ENCODE measurements at places on chromosomes 4 and X.
A peak's percentile ranks its signal among the peaks of the same experiment; 100 is the strongest.

DNA sequence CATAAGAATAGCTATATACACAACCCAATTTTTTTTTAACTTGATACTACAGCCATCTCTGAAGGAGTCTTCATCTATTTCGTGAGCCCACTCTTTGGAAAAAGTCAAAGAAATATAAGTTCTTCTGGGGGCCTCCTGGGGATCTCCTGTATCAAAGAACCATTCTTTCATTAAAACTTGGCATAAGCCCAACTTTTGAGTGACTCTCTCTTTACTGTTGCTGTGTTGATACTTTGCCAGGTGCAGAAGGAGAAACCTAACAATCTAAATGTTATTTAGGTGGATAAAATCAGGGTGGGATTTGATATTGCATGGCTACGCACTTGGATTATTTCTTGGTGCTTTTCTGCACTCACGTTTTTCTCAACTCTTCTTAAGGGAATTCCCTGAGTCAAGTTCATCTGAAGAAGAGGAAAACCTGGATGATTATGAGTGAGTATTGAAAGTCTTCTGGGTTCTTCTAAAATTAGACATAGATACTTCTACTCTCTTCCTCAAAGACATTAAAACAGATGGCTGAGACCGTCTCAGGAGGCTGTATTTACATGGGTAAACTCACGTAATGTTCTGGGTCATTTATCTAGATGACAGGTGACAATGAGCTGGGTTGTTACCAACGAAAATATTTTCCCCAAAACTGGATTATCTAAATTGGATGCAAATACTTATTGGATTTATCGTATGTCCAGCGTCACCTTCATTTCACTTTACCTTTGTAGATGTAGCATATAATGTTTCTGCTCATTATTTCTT is 25.2 kb downstream of the BMX start:
- DNase-seq, result peak; percentile 13

DNA sequence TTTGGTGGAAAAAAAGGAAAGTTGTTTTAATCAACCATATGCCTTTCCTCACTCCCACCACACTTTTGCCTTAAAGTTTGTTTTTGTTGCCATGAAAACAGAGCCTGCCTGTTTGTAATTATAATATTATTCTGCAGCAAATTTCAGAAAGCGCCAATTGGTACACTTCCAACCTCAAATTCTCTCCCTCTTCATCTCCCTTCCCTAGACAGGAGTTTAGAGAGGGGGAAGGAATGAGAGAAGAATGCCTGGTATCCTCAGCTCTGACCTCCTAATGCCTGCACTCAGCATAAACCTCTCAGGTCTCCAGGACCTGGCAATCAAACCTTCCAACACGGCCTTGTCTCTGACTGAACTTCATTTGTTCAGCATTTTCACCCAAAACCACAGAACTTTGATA is 138.4 kb upstream of the HCCS start:
- DNase-seq, result no peak

GRCh38 chr4:87632469-87632868 is 17.6 kb upstream of the DMP1 start:
- DNase-seq, result no peak

- no peak for DNase-seq
Observed at GRCh38 chr4:78806943-78807460, 30.9 kb downstream of the BMP2K start.

DNA sequence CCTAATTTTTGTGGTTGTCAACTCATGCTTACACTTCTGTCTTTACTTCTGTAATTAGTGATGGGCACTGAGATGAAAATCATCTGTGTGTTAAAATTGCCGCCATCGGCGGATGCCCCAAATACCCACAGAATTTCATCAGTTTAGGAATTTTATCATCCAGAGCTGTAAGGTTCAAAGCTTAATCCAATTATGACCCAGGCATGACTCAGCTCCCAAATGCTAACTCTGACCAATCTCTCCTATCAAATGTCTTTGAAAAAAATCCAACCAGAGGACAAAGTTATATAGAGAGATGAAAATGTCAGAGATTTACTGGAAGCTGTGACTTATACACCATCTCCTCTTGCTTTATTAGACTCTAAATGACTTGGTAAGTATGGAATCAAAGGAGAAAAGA is 1048.7 kb upstream of the PRKX start:
- DNase-seq, result no peak

DNA sequence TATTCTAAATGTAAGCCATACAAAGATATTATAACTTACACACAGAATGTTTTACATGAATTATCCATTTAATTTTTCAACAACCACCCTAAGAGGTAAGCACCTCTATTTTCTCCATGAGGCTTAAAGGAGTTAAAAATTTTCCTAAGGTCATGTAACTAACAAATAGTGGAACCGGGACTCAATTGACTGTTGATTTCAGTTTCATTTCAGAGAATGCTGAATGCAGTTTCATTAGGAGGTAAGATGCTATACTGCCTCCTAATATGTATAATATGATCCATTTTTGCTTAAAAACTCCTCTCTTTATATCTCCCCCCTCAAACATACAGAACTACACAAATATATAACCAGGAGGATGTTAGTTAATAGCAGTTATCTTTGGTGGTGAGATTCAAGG is 29.1 kb downstream of the PHKA1 start:
- no peak for DNase-seq

- no peak for DNase-seq
Observed at GRCh38 chr4:140769209-140769608, 13.0 kb upstream of the TBC1D9 start.

DNA sequence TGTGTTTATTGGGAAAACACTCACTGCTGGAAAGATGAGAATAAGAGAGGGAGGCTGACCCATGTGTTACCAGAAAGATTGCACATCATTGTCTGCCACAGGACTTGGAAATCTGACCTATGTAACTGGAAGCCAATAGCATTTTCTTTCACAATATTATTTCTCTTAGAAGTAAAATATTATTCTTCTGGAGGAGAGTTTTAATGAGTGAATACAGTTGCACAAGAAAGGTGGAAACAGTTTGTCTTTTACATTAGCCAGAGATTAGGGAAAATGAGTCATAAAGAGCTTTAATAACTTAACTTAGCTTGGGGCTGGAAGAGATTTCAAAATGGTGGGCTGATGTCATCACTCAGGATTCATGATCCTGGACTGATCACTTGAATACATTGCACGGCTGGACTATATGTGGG is 31.5 kb upstream of the LNX1 start:
- no peak for DNase-seq

- DNase-seq, result no peak
Observed at GRCh38 chr4:145048817-145049216, 49.2 kb downstream of the ANAPC10 start.

- DNase-seq, result no peak
Observed at GRCh38 chr4:37903901-37904300, 13.0 kb downstream of the TBC1D1 start.

GRCh38 chr4:182842104-182842600 is 75.0 kb downstream of the DCTD start:
- no peak for DNase-seq

- no peak for DNase-seq
Observed at GRCh38 chr4:73718375-73719373, 21.7 kb upstream of the CXCL8 start.

DNA sequence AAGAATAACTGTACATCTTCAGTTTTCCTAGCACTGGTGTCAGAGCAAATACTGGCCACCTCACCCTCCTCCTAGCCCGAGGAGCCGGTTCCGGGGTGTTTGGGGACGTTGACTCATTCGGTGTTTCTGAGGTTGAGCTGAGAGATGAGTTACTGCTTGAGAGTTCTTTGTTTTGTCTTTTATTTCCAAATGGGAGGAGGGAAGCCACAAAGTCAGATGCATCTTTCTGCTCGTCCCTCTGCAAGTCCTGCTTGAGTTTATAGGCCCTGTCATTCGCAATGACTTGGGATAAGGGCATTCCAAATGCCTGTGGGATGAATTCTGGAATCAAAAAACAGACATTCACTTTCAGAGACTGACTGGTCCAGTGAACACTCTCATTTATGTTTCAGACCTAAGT is 77.5 kb downstream of the HCCS start:
- DNase-seq, result no peak

DNA sequence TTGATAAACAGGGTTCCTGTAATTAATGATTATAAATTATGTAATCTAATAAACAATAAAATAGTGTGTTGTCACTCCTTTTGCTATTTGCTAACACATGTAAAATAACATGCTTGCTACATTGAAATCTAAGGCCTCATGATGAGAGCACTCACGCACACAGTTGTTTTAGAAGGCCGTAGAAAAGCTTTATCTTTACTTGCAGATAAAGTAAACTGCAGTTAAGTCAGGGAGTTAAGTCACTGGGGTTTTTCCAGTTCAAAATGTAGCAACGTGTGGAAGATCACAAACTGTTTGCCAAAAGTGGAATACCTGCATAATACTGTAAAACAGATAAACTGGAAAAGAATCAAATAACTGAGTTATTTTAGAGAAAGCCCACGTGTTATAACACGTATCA is 187.3 kb upstream of the PACRGL start:
- no peak for DNase-seq

DNA sequence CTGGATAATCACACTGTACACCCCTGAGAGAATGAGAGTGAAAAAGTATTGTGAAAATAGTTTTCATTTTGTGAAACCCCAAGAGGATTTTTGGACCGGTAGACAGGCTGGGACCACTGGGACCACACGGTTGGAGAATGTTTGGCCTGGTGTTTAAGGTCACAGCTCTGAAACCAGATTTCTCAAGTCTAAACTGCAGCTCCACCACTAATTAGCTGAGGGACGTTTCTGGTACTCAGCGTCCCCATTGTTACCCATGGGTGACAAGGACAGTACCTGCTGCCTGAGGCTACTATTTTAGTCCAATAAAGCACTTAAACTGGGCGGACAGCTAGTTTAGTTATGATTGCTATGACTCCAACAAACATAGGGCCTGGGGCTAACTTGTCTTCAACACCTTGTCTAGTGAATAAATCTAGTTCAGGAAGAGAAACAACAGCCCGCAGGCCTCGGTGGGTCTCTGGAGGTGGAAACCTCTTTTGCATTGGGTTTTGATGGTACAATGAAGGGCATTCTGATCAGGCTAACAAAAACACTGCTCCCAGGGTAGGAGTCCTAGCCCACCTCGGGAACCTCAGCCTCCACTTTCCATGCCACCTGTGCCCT is 509 bp upstream of the USP11 start:
- no peak for DNase-seq

DNA sequence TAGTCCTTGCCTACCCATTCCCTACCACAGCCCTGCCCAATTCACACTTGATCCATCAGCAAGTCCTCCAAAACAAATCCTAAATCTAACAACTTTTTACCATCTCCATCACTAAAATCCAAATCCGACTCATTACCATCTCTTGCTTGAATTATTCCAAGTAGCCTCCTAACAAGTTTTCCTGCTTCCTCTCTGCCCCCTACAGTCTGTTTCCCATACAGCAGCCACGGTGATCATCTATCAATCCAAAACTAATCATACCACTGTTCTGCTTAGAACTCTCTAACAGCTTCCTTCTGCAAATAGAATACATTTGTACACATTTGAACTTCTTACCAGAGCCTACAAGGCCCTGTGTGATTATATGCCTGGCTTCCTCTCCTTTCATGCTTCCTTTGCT is 133.0 kb downstream of the SHROOM4 start:
- DNase-seq, result no peak

GRCh38 chr4:176123710-176124407 is 58.2 kb downstream of the WDR17 start:
- DNase-seq, result peak; percentile 28

DNA sequence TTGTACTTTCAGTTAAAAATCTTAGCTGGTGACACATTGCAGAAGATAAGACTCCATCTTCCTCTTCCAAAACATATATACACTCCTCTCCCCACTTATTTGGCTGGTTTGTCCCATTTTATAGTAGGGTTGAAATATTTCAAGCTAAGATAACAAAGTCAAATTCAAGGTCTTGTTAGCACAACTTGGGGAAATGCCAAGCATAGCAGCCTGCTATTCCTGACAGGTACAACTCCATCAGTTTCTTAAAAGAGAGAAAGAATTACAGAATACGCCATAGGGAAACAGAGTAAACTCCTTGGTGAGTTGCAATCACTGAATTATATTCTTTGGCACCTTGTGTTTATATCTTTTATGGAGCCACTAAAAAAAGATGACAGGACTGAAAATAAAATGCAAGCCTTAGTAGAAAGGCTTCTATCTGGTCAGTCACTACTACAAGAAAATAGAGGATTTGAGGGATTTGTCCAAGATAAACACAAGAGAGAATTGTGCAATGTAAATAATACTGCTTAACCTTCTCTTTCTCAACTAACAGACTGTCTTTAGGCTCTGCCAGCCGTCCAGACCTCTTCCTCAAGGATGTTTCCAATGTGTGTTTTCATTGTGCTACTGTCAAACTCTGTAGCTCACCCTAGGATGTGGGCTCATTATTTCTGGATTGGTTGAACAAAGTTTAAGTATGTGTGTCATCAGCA is 170.3 kb downstream of the VEGFC start:
- no peak for DNase-seq

DNA sequence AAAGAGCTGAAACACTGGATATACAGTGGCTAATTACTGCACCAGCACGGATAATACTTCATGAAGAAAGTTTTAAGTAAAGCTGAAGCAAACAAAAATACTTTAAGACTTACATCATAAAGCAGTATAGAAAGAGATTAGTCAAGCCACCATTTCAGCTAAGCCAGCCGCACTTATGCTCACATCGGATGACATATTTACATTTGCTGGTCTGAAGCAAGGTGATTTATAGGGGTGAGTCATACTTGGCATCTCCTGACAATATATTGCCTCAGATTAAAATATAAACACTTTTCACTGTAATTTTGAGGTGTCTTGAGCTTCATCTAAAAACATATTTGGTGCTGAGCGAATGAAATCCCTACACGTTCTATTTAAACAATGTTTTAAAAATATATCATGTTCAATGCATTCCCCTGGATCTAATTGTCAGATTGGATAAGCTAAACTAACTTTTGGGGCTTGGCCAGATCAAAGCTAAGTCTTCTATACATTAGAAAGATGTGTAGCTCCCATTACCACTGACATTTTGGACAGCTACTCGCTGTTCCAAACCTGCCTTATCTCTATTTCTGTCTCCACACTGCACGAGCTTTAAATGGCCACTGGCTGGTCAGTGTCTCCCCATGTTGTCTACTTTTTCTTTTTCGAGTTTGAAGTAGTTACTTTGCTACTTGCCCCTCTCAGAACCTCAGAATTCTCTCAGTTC is 103.2 kb downstream of the VCX2 start:
- DNase-seq, result peak; percentile 51

DNA sequence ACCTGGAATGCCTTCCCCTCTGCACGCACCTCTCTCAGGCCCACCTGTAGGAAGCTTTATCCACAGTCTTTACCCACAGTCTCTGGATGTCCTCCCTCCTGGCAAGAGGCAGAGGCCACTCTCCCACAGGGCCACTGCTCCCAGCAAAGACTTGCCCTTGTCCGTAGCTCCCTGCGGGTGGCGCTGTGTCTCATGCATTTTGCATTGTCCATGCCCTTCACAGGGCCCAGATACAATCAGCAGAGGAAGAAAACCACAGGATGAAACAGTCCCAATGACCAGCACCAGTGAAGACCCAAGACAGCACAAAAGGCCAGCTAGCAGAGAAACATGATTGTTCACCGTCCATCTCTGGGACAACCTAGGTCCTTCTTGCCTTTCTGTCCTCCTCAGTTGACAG is 2.1 kb upstream of the NSG1 start:
- DNase-seq, result no peak

- DNase-seq, result no peak
Observed at GRCh38 chr4:175716961-175717360, 95.1 kb downstream of the GPM6A start.

All from LoVo (cell line).